ENCODE measurements at places on chromosomes 3 and 15.

GRCh38 chr3:63557912-63558311 lies 94.6 kb upstream of the SNTN start:
- DNase-seq: no peak

GRCh38 chr3:67866571-67866970 lies 212.2 kb upstream of the SUCLG2 start:
- no peak for DNase-seq

DNA sequence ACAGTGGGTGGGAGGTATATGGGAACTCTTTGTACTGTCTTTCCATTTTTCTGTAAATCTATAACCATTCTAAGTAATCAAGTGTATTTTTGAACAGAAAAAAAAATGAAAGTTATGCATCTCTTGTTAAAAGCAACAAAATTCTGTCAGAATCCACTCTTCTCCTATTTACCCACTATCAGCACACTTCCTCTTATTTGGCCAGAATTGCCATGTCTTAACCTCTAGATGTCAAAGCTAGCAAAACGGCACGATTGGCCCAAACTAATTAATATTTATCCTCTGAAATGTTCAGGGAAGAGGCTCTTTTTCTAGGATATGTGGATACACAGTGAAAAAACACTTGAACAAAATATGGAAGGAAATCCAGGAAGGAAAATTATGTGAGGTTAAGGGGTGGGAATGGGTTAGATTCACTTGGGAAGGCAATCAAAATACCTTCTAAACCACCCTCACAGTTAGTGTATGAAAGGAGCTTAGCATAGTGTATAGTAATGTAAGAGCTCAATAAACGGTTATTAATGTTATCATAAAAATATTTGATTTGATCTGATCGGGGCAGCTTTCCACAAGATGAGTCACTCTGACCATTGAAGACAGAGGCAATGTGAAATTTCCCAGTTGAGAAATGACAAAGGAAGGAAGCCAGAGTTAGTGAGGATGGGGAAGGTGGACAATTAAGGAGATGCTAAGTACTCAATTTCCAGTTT lies 20.1 kb upstream of the TGFBR2 start:
- no peak for DNase-seq

DNA sequence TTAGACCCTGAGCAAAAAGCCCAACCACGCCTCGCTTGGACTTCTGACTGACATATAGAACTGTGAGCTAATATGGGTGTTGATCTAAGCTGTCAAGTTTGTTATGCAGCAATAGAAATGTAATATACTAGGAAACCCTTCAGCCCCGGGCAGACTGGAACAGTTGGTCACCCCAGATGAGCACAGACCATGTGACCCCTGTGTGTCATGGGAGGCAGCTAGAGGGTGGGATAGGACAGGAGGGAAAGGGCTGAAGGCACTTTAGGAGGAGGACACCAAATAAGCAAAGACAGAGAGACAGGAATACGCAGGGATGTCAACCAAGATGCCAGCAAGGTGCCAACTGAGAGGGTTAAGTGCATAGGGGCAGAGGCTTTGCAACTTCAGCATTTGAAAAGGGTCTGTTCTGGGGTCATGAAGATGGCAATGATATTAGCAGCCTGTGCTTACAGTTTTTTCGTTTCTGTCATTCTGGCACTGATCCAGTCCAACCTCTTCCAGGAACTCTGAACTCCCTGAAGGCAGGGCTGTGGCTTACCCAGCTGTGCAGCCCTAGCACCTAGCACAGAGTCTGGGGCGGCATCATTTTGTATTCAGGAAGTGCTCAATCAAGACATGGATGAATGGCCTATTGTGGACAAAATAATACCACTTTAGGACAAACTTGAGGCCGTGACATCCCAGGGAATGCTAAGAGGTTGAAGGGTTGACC lies 51.4 kb downstream of the HES1 start:
- DNase-seq: no peak
